Jurkat, Clone E6-1 (cell line): ENCODE measurements at places on chromosomes 2 and 18.
A peak's percentile ranks its signal among the peaks of the same experiment; 100 is the strongest.

- DNase-seq = no peak
Observed at GRCh38 chr2:127577973-127578372, 42.5 kb downstream of the MYO7B start.

- no peak for DNase-seq
Observed at GRCh38 chr2:239114616-239115265, 266.9 kb downstream of the TWIST2 start.

DNA sequence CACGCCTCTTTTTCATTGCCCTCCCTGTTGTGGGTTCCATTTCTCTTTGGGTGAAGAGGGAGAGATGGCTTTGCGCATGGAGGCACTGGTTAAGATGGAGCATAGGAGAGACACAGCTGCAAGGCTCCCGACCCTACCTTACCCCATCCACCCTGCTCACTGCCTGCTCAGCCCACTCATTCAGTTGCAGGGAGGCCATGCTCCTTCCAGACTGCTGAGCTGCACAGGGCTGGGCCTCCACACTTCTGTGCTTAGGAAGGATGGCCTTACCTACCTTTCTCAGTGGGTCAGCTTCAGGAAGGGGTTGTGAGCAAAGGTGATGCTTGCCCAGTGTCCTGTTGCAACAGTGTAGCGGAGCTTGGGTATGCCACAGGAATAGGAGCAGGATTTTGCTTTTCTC is 127.8 kb downstream of the CTIF start:
- no peak for DNase-seq

- no peak for DNase-seq
Observed at GRCh38 chr2:10258326-10258725, 44.4 kb upstream of the HPCAL1 start.

DNA sequence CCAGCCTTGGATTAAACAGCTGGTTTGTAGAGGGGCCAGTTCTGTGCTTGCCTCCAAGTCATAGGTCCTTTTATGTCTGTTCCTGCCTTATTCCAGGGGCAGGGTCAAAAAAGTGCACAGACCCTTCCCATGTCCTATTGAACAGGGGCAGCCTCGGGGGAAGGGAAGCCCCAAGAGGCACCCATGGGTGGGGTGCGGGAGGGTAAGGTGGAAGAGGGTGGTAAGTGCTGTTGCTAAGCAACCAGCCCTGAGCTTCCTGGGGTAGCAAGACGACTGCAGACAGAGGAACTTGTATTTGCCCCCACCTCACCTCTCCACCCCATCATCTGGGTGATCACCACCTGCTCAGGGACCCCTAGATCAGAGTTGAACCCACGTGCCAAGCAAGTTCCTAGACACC is 7.7 kb downstream of the DNMT3A start:
- DNase-seq = no peak

DNA sequence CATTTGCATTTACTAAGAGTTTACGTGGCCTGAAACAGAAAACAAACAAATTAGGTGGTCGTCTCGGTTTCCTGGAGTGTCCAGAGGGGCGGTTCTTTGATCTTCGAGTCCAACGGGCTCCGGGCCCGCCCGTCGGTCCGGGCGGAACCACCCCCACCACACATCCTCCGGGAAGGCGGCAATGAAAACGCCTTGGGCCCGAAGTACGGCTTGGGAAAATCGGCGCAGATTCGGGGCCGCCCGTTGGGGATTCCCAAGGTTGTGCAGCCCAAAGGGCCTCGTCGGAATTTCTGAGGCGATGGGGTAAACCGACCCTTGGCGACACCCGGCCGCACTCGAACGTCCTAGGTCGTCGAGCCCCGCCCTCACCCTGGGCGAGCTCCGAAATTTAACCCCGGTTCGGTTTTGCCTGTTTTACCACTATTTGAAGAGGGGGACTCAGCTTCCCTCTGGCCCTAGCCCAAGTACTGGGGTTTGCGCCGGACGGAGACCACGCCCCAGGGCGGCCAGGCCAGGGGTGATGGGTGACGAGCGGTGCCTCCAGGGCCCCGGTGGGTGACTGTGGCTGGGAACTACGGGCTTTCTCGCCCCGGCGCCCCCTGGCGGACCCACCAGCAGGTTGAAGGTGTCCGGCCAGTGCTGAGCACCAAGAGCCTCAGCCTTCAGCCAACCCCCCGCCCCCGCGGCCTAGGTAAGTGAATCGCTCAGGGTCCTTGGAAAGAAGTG is 1.9 kb upstream of the CFAP53 start:
- no peak for DNase-seq

- DNase-seq = no peak
Observed at GRCh38 chr2:42187886-42188285, 18.7 kb downstream of the EML4 start.

DNA sequence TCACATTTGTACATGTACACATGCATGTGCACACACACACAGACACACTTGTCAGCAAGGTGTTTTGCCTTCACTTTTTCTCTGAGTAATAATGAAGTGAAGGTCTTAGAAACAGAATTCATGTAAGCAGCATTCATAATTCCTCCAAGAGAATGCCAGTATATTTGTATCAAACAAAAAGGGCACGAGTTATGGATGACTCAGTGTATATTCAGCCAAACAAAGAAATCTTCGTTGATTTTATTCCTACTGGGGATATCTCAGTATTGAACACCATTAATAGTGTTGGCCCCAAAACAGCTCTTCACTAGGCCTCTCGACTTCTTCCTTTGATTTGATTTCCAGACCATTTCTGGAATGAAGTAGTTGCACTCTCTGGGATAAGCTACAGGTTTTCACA is 125.3 kb downstream of the PIK3C3 start:
- no peak for DNase-seq

DNA sequence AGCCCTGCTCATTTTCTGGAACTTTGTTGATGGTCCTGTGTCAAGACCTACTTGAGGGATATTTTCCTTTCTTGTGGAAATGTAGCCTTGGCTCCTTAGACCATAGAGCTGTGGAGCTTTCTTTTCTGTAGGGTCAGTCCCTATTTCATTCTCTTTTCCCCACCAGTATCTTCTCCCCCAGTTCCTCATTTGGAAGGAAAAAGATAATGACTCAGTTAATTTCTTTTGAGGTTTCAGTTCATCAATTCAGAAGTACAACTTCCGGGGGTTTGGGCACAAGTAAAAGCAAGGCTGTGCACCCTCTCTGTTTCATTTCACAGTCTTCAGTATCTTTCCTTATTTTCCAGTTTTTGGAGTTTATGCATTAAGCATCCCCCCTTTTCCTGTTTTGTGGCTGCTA is 70.7 kb downstream of the CDC42EP3 start:
- DNase-seq = no peak

- DNase-seq = no peak
Observed at GRCh38 chr2:30371772-30372373, 75.2 kb upstream of the LCLAT1 start.

- DNase-seq = peak; percentile 74
Observed at GRCh38 chr18:13436576-13436975, 218.0 kb downstream of the LDLRAD4 start.

- no peak for DNase-seq
Observed at GRCh38 chr2:129144082-129144791, 825.6 kb upstream of the HS6ST1 start.

DNA sequence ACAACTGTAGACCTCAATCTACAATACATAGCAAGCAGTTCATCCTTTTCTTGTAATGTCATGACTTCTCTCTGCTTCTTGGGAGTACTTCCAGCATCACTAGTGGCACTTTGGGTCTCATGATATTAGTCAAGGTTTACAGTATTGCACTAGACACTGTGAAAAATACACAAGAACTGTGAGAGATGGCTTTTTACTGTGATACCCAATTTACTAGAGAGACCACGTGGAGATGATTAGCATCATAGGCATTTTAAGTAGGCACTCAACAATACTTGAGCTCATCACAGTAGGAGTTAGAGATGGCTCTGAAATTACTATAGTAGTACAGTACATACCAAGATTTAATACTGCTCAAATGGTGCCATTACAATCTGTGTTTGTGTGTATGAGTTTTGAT is 112.8 kb upstream of the EML6 start:
- DNase-seq = no peak

DNA sequence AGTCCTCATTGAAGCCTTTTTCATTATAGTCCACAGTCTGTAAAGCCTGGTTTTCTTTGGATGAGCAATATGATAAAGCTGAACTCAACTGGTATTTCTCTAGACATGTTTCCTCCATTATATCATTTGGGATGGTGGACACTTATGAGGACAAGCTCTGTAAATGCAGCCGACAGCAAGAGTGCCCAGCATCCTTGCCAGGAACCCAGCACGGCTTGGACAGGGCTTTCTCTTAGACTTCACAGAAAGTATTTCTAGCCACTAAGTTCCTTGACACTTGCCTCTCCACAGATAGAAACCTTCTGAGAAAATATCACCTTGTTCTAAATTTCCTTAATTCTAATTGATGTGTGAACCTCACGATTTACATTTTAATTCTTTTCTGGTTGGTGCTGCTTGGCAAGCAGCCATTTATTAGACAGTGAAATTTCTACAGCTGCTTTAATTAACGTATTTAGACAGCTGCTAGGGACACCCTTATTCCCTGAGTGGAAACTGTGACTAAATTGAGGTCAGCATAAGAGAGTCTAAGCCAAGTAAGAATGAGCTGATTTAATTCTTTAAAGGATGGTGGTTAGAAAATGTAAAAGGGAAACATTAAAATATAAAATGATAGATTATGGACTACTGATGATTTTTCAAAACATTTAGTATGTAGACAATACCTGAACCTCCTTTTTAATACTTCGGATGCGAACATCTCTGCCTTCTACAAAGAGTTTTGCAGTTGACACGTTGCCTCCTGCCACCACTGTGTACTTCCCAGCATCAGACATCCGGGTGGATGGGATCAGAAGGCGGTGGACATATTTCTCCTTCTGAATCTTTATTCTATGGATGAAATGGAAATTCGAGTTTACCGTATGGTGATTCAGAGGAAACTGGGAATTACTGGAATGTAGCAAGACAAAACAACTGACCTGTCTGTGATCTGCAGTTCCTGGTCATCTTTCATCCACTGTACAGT is 39.8 kb downstream of the TTN start:
- no peak for DNase-seq

GRCh38 chr2:20723543-20723942 is 56.6 kb downstream of the GDF7 start:
- no peak for DNase-seq

- no peak for DNase-seq
Observed at GRCh38 chr2:158940356-158940755, 28.1 kb upstream of the TANC1 start.

DNA sequence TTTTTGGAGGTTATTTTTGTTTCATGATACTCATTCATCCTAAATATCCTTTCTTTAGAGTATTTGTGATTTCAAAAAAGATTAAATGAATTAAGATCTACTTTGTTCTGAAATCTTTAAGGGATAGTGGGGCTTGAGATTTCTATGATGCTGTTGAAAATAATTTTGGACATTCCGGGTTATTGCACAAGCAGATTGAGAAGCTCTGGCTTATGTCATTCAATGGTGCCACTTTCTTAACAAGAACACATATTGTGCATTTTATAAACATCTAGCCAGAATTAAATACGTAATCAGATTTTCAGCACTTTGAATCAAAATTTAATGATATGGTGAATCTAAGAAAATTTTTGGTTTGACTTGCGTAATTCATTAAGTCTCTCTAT is 207.7 kb upstream of the COL3A1 start:
- no peak for DNase-seq

- DNase-seq = peak; percentile 35
Observed at GRCh38 chr2:54999182-54999581, 51.1 kb downstream of the RTN4 start.
